ENCODE measurements at places on chromosomes 7 and 10.

- DNase-seq, result no peak
These were observed 25.1 kb downstream of the CUL1 start for GRCh38 chr7:148723846-148724245.

- DNase-seq, result no peak
These were observed 477.9 kb upstream of the ANKRD30A start for GRCh38 chr10:36647540-36647939.

DNA sequence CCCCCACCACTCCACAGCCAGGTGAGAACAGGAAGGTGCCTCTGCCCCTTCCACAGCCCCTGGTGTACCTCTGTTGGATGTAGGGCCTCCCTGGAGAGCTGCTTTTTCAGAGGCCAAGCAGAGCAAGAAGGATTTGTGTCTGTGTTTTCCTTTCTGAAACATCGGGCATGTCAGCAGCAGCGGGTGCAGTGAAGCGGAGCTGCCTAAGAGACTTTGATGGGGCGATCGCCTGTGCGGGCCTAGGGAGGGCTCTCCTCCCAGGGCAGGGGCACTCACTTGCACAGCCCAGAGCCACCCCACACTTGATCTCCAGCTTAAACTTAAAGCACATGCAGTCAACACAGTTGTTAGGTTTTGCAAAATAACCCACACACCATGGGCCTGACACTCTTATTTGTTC lies 324.7 kb downstream of the ACTR3B start:
- DNase-seq, result no peak

GRCh38 chr7:42452356-42452755 lies 215.3 kb upstream of the GLI3 start:
- no peak for DNase-seq

- no peak for DNase-seq
These were observed 10.7 kb upstream of the ATRNL1 start for GRCh38 chr10:115082506-115082905.

GRCh38 chr10:95408983-95409873 lies 118.4 kb upstream of the PDLIM1 start:
- no peak for DNase-seq

DNA sequence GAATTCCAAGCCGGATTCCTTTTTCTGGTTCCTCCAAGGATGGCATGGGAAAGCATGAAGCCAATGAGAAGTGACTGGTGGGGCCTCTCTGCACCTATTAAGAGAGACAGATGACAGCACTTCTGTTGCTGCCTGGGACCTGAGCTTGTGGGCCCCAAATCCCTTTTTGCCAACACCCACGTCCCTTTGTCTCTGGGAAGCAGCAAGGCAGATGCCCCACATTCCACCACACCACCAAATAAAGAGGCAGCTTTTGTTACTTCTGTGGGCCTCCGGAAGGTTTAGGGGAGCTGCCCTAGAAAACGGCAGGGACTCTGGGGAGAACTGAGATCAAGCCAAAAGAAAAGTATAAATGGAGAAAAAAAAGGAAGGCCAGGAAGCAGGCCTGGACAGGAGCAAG lies 3.4 kb downstream of the CCDC136 start:
- no peak for DNase-seq

DNA sequence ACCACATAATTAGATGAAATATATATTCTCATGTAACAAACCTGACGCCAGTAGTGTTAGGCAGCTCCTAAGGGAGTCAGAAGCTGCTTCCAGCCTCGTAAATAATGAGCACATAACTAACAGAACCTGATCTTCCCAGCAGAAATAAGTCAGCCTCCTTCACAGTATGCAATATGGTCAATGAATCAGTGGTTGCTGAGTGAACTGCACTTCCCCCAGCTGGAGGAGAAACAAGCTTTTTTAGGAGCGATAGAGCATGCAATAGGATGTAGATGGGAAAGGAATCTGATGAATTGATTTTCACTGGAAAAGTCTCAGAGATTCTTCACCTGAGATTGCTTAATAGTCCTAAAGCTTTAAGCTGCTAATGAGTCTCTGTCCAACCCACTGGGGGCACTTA lies 337.2 kb upstream of the LRGUK start:
- DNase-seq, result no peak

- DNase-seq, result no peak
These were observed 46.2 kb upstream of the PDE1C start for GRCh38 chr7:32116436-32116835.

- no peak for DNase-seq
These were observed 42.5 kb downstream of the ABLIM1 start for GRCh38 chr10:114615600-114616007.

Data from CMK (cell line).